Activated T-cell treated with anti-CD3 and anti-CD28 coated beads, Interleukin-2, amount 50 U/mL, for 72 hours (primary cell): ENCODE measurements at places on chromosomes 12 and 14. TPM values are rescaled to one million over a fixed set of nuclear protein-coding genes. Genes with fewer than 3 reads are reported as not detected.

The TCP11L2 gene
- total RNA-seq, result 30.1 TPM

The SRGAP1 gene
- 0.19 TPM for total RNA-seq

The TAS2R7 gene
- total RNA-seq, result not detected

The AKAP3 gene
- 7.7 TPM for total RNA-seq

The ACSS3 gene
- total RNA-seq, result not detected

The AHNAK2 gene
- not detected for total RNA-seq

The SLC2A3 gene
- total RNA-seq, result 312 TPM

The SDR9C7 gene
- total RNA-seq, result not detected

The DAD1 gene
- total RNA-seq, result 188 TPM

The SMCO2 gene
- total RNA-seq, result 0.55 TPM

The CCDC184 gene
- total RNA-seq, result 0.17 TPM

DNA sequence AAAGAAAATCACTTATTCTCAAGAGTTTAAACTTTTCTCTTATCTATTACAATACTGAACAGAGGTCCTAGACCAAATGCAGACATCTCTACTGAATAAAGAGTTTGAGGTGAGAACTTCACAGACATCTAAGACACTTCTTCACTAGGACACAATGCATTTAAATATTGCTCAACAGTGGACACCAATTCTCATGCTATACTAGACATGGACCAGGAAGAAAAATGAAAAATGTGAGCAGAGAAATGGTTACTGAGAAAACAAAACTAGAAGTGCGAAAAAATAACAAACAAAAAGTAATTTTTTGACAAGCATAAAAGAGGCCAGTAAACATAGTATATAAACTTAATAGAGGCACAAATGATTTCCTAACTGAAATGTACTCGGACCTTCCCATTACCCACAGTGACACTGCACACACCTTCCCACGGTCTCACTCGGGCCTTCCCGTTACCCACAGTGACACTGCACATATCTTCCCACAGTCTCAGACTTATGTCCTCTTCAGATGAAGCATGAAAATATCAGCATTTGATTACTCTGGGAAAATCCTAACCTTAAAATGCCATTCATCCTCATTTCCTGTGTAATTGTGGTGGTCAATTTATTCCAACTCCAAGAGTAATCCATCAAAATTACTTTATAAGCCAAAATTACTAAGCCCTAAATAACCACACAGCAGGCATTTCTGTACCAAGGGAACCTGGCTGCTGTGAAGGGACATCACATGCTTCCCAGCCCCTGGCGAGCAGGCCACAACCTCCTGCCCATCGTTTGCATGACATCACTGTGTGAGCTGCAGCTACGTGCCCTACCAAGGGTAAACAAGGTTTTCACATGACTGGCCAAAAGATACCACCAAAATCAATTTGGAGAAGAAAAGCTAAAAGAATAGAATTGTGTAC, 6.4 kb downstream of the SLC15A4 start:
- DNase-seq, result no peak

GRCh38 chr12:53757101-53757770, 5.5 kb upstream of the CISTR start:
- DNase-seq, result peak; percentile 84

DNA sequence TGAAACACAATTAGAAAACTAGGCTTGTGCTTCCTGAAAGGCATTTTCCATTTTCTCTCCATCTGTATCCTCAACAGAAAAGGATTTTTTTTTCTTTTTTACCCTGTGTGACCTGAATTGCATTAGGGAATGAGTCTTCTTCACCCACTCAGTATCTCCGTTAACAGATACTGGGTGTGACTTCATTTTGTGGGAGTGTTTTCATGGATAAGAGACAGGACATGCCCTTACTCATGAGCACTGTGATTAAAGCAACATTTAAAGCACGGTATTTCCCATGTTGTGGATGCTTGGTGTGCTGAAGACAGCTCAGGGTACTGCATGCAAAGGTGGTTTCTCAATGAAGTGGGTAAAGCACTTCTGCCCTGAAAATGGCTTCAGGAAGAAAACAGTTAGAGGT, 1397.3 kb upstream of the TMEM132C start:
- DNase-seq, result no peak

- DNase-seq, result no peak
Observed at GRCh38 chr12:125688223-125688622, 623.0 kb downstream of the AACS start.

GRCh38 chr12:132724506-132725241, 14.0 kb downstream of the PGAM5 start:
- DNase-seq, result no peak

- DNase-seq, result no peak
Observed at GRCh38 chr12:57319678-57320469, 68.9 kb upstream of the STAC3 start.

GRCh38 chr12:51871126-51871525, 16.8 kb upstream of the ANKRD33 start:
- DNase-seq, result no peak

- no peak for DNase-seq
Observed at GRCh38 chr14:35068238-35069012, 22.4 kb downstream of the FAM177A1 start.

DNA sequence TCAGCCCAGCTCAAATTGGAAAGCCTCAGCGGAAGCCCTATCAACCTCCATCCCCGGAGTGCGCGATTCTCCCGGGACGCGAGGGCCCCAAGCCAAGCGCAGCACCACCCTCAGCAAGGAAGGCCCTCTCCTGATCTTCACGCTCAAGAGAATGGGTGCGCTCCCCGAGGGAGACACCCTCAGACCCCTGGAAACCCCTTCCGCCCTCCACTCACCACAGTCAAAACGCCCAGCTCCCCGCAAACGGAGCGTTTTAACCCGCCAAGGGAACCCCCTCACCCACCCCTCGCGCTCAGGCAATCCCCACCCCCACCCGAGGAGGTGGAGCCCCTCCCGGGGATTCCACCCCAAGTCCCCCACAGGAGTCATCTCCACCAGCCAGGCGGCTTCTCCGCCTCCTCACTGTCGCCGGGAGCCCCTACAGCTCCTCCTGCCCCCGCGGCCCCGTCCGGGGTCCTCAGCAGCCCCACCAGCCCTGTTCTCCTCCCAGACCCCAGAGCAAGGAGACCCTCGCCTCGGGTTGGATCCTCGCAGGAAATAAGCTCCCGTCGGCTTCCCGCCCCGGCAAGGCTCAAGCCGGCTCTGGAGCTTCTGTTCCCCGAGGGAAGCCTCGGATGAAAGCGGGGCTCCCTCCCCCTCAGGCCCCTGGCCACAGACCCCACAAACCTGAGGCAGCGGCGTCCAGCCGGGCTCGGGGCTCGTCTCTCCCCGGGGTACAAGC, 507 bp downstream of the BAZ2A start:
- peak; percentile 66 for DNase-seq

- peak; percentile 41 for DNase-seq
Observed at GRCh38 chr14:56118611-56119181, 485 bp downstream of the PELI2 start.

GRCh38 chr12:62127516-62127915, 132.7 kb upstream of the USP15 start:
- DNase-seq, result no peak

- DNase-seq, result no peak
Observed at GRCh38 chr12:54587315-54587873, 1.1 kb downstream of the PPP1R1A start.

GRCh38 chr12:64510667-64511066, 58.7 kb downstream of the TBK1 start:
- no peak for DNase-seq

GRCh38 chr12:111764120-111764821, 2.5 kb upstream of the ALDH2 start:
- DNase-seq, result no peak

DNA sequence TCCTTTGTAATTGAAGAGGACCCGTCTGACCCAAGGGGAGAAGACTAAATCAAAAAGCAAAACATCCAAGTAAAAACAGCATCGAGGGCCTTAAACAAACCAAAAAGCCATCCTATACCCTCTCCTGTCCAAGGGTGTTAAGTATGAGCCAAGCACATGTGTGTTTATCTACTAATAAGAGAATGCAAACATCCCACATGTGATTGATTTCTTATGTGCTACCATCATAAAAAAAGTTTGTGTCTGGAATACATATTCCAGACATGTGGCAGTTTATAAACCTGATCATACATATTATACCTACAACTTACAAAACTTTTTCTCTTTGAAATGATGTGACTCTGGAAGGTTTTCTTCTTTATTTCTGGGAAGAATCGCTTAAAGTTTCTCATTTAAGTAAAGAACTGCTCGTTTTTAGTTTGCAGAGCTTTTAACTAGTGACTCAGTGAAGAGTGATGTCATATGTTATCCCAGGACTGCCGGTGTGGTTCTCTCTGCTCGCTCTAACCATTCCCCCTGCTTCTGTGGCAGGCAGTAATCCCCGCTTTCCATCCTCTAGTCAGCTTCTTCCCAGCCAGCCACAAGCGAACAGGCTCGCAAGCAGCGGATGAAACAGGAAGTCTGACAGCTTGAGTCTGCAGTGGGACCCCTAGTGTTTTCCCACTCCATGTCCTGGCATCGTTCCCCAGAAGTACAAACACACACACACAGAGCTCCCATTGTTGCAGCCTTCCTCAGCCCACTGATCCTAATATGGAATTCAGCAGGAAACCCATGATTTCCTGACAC, 431 bp upstream of the RHOJ start:
- no peak for DNase-seq

DNA sequence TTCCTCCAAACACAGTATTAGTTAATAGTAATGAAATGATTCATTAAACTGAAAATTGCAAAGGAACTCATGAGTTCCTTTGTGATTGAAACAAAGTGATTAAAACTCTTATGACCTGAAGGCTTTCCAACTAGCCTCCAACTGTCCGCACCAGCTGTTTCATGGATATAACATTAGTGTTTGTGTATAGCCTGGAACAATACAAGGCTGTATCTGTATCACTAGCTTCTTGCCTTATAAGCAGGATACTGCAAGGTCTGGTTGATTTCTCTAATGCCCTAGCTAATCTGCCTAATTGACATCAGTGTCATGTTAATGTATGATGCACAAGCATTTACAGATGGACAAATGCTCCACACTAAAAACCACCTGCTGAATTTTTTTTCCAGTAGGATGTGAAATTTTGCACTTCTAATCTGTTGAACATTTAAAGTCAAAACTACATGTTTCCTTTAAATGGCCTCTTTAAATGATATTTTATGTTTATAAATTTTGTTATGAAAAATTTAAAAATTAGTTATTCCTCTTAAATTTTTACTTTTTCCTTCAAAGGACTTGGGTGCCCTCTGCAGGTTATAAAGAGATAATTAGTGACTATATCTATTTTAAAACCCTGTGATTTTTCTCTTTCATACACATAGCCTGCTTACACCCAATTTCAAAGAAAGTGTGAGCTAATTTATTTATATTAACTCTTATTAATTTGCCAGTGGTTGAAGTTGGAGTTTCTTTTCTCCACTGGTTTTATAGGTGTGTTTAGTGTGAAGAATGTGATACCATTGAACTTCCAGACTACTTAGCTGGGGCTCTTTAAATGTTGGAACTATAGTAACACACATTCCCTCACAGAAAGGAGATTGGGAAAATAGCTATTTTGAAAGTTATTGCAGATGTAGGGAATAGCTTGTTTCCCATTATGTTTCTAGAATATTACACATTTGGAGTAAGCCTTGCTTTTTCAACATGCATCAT, 25.4 kb downstream of the AP5M1 start:
- no peak for DNase-seq

DNA sequence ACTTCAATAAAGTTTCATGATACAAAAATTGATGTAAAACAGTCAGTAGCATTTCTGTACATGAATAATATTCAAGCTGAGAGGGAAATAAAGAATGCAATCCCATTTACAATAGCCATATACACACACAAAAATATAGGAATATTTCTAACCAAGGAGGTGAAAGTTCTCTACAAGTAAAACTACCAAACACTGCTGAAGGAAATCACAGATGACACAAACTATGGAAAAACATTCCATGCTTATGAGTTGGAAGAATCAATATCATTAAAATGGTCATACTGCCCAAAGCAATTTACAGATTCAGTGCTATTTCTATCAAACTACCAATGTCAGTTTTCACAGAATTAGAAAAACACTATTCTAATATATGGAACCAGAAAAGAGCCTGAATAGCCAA, 272.3 kb downstream of the TMTC2 start:
- no peak for DNase-seq

DNA sequence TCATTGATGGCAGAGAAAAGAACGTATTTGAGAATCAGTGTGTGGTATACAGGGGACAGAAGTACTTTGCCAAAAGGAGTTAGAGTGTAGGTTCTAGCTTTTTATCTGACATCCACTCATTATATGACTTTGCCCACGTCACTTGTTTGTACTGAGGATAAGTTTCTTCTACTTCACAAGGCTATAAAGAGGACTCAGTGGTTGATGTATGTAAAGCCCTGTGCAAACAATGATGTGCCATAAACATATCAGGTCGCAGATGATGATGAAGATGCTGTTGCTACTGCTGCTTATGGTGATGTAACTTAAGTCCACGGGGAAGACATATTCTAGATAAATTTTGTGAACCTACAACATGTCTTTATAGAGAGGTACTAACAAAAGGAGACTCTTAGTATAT, 66.3 kb downstream of the TRHDE start:
- DNase-seq, result no peak

DNA sequence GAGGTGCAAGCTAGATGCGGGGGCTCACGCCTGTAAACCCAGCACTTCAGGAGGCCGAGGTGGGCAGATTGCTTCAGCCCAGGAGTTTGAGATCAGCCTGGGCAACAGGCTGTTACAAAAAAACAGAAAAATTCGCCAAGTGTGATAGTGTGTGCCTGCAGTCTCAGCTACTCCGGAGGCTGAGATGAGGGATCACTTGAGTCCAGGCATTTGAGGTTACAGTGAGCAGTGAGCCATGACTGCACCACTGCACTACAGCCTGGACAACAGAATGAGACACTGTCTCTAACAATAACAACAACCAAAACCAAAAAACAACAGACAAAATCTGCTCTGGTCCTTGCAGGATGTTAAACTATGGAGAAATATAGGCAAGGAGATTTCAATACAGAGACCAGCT, 13.9 kb downstream of the BTBD7 start:
- no peak for DNase-seq

DNA sequence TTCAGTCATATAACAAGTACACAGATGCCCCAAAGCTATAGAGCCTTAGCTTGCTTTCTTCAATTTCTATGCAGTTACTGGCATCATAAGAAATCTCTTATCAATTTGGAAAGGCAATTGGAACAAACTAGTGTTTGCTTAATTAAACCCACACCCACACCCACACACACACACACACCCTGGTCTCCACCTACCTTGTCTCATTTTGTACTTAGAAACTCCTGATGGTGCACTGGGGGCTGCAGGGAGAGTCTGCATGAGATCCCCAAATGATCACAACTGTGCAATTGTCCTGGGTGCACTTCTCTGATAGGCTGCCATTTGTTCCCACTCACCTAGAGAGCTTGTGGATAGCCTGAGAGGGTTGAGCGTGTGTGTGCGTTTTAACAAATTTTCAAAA, 40.5 kb upstream of the PTCSC3 start:
- no peak for DNase-seq

GRCh38 chr12:64752833-64753238, 6.4 kb downstream of the GNS start:
- no peak for DNase-seq

DNA sequence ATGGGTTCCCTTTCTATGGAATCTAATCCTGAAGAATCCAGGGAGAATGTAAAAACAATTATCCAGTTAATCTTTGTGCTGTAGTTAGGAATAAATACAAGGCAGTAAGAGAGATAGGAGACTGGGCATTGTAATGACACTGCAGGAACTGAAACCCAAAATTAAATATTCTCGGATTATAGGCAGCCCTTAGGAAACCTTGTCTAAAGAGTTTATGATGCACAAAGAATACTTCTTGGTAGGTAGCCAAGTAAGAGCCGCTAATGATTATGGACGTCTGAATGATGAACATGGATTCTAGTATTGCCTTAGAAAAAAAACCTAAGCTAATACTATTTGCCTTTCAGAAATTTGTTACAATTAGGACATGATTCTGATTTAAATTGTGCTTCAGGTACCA, 165.4 kb upstream of the LRIG3 start:
- DNase-seq, result no peak
